Activated T-cell treated with anti-CD3 and anti-CD28 coated beads, Interleukin-2, amount 50 U/mL, for 1 hour (primary cell): ENCODE measurements at places on chromosomes 2 and 18.

DNA sequence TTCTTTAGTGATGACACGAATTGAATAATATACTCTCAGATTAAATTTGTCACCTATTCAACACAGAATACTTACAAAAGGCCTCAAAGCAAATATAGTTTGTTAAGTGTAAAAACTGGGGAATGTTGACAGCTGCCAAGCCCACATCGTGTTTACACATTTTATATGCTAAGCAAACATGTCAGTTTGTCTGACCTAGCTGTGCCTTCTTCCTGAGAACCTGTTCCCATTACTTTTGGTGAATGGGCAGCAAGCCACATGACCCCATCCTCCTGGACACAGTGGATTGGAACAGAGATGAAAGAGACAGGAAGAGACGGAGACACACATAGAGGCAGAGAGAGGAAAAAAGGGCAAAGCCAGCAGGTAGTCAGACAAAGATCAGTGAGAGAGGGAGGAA is 22.9 kb upstream of the CUL3 start:
- DNase-seq: no peak

GRCh38 chr18:59908799-59909198 is 9.0 kb downstream of the PMAIP1 start:
- no peak for DNase-seq

DNA sequence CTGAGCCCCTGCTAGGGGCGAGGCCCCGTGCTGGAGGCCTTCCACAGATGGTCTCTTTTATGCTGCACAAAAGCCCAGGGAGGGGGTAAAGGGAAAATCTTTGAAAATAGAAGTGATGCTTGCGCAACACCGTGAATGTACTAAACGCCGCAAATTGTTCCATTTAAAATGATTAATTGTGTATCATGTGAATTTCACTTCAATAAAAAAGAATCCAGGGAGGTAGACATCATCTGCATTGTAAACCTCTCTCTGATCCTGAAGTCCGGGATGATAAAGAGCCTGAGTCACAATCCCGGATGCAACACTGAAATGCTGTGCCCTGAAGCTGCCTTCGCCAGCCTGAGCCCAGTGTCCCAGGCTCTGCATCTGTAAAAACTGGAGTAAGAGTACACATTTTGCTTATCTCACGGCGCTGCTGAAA is 107.7 kb upstream of the PPP1CB start:
- no peak for DNase-seq

DNA sequence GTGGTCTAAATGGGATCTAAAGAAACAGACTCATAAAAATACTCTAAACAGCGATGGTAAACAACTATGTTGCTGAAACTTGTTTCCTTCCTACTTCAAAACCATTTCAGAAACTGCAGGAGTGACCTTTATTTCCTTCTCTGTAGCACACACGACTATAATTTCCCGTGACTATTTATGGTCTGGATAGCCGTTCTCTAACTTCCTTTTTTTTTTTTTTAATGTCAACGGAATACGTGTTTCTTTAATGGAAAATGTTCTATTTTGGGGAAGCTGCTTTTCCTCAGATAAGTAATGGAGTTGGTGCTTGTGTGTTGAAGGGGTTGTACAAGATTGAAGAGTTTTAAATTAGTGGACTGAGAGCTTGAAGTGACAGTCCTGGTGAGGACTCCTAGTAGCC is 224.1 kb downstream of the PHLPP1 start:
- DNase-seq: no peak

DNA sequence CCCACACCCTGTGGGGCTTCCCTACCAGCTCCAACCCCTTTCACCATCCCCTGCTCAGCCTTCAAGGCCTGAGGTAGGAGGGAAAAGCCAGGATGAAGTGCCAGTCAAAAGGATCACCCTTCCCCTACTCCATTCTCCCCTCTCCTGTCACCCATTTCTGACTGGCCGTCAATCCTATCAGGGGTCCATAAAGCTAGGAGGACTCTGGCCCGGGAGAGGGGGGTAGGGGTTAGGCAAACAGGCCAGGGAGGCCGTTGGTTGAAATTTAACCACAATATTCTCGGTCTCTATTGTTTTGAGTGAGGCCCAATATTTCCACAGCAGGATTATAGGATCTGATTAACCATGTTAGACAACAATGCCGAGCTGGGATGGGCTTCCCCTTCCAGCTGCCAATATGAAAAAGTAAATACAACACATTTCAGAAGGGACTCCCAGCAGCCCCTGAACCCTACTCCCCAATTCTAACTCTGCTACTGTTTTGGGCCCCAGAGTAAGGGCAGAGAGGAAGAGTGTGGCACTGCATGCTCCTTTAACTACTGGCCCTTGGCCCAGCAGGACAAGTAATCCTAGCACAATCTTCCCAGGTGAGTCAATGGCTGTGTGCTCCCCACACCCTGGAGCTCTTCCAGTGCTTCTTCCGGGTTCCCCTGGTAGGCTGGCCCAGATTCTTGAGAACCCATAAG is 10.6 kb upstream of the IHH start:
- no peak for DNase-seq

- DNase-seq: no peak
Observed at GRCh38 chr18:62634458-62634857, 80.9 kb upstream of the PHLPP1 start.

GRCh38 chr2:54348646-54349045 is 92.6 kb upstream of the TSPYL6 start:
- DNase-seq: no peak

- DNase-seq: no peak
Observed at GRCh38 chr18:2916184-2916583, 69.4 kb downstream of the EMILIN2 start.

- no peak for DNase-seq
Observed at GRCh38 chr2:216882876-216883275, 23.0 kb upstream of the TNP1 start.

DNA sequence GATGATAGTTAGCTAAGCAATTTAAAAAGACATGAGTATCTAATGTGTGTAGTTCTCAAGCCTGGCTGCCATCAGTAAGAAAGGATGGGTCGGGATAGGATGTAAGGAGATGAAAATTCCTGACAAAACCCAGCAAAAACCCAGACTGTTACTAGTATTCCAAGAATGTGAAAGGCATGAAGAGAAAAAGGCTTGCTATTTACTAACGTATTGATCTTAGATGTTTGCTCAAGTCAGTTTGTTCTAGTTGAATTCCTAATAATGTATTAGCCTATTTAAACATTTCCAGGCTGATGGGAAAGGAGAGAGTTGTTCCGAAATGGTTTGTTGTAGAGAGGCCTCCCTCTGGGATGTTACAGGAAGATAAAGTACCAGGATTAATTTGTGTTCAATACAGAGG is 88.2 kb downstream of the ZNF532 start:
- no peak for DNase-seq

DNA sequence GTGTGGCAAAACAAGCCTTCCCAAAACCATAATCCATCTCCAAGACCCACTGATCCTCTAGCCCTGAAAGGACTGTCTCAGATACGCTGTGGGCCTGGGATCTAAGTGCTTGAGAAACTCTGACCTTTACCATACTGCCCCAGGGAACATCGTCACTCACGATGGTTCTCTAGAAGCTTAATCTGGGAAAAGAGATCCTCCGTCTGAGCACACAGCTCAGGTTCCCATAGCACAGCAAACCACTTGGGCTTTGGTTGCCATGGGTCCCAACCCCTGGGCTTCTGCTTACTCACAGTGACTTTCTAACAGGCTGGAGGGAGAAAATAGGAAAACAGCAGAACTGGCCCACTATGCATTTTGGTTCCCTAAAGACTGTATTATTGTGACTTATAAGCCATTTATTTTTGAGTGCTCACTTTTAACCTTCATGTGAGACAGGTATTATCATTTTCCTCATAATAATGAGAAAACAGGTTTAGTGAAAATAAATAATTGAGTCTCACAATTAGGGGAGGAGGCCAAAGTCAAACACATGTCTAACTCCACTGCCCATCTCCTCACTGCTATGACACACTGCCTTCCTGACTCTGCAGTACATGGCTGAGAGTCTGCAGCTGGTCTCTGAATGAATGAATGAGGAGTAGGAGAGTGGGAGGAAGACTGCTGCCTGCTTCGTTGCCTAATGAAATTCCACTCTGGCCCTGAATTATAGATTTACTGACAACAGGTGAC is 46.7 kb downstream of the REEP1 start:
- DNase-seq: no peak

DNA sequence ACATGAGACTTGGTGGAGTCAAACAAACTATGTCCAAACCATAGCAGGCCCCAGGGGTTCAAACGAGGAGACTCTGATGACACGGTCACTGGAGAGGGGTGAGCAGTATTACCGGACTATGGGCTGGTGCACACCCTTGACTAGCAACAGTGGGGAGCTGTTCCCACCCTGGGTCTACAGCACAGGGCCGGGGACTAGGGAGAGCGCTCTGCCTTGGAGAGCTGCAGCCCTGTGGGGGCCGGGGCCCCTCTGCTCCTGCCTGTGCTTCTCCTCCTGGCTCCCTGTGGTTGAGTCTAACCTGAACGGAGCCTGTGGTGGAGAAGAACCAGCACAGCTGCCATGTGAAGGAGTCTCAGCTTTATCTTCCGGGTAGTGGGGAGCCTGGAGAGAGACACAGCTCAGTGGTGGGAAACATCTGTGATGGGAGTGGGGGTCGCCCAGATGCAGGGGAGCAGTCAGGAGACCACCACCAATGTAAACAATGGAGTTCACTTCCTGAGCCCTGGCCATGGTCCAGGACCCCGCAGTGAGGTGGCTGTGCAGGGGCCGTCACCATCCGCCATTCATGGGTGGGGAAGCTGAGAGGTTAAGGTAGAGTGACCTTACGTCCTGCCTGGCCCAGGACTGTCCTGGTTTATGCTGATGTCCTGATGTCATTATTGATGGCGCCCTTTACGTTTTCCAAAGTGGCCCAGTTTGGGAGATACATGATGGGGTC is 195.7 kb upstream of the TWIST2 start:
- no peak for DNase-seq

- no peak for DNase-seq
Observed at GRCh38 chr2:172049567-172050120, 35.7 kb upstream of the DLX1 start.

GRCh38 chr2:241238693-241239198 is 50.3 kb downstream of the ANO7 start:
- no peak for DNase-seq

GRCh38 chr2:216927163-216927562 is 67.3 kb upstream of the TNP1 start:
- no peak for DNase-seq
